Muscle of arm (tissue), 14 donors: ENCODE measurements at places on chromosomes 3 and 15.

DNA sequence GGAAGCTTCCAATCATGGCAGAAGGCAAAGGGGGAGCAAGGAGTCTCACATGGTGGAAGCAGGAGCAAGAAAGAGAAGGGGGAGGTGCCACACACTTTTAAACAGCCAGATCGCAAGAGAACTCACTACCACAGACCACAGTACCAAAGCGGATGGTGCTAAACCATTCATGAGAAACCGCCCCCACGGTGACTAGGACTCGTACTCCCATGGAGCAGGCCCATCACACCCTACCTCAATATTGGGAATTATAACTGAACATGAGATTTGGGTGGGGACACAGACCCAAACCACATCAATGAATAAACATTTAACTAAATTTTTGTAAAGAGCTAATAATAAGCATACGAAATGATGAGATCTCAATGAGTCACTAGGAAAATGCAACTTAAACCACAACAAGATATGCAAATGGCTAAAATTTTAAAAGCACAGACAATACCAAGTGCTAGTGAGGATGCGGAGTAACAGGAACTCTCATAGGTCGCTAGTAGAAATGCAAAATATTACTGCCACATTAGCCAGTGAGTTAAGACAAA, 10.0 kb downstream of the MRPS25 start:
- DNase-seq: no peak

- no peak for DNase-seq
Measured at GRCh38 chr15:39625451-39625850, 44.6 kb downstream of the THBS1 start.

GRCh38 chr3:187046033-187046432, 93.3 kb downstream of the RPL39L start:
- no peak for DNase-seq

DNA sequence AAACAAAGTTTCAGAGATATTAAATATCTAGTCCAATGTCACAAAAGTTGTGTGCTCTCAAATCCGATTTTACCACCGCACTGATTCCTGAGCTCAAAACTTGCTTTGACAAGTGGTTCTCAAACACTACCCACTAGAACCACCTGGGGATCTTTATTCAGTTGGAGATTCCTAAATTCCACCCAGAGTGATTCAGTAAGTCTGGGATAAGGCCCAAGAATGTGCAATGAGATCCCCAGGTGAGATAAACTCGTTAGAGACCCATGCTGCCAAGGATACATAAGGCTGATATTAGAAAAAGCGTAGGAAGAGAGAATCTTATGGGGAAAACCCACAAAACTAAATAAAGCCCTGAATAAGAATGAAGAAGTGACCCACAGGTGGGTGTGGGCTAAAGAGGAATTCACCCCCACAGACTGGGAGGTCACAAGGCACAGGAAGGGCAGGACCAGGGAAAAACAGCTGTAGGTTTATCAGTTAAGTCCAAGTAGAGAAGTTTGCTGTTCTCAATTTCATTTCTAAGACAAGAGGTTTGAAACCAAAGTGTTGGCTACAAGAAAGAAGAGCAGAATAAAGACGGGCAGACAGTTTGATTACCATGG, 11.5 kb upstream of the RPS17 start:
- no peak for DNase-seq

DNA sequence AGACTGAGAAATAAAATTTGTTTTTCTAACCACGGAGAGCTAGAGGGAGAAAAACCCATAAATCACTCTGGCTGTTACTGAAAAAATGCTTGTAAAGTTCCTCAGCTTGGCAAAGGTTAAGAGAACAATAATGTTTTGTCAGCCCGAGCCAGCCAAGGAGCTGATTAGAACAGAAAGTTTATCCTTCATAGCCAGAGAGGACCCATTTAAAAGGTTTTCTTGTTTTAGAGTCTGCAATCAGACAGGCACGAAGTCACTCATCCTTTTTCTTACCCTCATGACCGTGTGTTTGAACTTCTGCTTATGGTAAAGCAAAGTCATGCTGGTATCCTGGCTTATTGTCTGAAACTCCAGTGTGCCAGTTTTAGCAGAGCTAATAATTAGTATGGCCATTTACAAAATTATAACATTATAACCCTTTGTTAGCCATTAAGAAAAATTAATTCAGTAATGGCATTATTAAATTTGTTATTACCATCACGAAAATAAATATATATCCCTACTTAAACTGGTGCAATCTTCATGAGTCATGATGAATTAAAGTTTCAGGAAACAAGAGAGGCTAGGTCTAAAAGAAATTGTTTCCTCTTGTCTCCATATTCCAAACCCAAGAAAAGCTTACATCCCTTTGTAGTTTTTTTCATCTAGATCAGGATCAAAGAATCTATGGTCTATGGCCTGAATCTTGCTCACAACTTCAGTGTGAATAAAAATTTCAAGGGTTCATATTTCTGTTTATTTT, 13.5 kb upstream of the STXBP5L start:
- DNase-seq: no peak

- DNase-seq: no peak
Measured at GRCh38 chr15:64865998-64866520, 24.3 kb downstream of the PLEKHO2 start.

DNA sequence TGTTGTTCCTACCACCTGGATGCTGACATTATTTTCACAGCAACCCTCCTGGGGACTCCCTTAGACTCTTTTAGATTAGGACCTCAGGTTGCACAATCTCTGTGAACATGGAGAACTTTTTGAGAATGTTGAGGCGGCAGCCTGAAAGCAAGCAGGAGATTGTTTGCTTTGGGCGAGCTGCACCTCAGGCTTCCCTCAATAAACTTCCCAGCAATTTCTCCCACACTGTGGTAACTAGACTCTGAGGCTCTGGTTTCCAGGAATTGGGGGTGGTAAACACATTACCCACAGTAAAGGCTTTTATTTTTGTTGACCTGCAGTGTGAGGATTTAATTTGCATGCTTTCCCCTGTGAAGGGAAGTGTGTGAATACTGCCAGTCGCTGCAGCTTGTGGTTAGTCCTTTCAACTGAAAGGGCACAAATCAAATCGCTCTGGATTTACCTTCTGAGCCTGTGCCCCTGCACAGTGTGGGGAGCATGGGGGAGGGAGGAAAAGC, 35.2 kb upstream of the SIAH2 start:
- DNase-seq: no peak

- DNase-seq: no peak
Measured at GRCh38 chr3:56089739-56090138, 378.5 kb downstream of the ERC2 start.

DNA sequence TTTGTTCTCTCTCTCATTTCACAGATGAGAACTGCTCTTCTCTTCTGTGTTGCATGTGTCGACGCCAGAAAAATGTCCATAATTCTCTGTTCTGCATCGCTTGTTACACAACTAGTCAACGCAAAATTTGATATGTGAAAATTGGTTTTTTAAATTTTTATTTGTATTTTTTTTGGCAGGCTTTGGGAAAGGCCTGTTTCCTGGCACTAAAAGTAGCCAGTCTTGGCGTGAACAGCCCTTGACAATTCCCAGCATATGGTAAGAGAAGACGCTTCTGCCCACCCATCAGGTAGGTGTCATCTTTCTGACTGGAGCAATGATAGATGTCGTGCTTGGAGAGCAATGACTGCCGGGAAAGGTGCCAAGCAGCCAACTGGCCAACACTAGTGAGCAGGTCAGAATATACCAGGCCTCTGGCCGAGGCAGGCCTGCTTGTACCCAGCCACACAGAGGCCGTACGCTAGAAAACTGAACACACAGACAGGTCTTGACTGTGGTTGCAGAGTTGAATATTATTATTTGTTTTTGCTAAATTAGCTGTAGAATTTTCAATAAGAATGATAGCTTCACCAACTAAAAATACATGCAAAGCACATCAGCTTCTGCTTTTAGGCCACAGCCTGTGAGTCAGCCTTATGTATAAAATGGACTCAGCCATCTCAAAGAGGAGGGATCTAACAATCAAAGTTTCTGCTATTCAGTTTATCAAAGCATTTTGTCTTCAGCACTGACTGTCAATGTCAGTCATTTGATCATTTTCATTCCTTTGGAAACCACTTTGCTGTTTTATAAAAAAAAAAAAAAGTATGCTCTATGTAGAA, 837.5 kb downstream of the MCTP2 start:
- DNase-seq: no peak

DNA sequence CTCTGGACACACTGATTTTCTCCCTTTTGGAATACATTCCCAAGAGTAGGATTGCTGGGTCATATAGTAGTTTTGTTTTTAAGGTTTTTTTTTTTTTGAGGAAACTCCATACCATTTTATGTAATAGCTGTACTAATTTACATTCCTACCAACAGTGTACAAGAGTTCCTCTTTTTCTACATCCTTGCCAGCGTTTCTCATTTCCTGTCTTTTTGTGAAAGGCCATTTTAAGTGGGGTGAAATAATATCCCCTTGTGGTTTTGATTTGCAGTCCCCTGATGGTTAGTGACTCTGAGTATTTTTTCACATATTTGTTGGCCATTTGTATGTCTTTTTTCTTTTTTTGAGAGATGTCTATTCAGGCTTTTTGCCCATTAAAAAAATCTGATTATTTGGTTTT, 1205.5 kb downstream of the ROBO1 start:
- no peak for DNase-seq

DNA sequence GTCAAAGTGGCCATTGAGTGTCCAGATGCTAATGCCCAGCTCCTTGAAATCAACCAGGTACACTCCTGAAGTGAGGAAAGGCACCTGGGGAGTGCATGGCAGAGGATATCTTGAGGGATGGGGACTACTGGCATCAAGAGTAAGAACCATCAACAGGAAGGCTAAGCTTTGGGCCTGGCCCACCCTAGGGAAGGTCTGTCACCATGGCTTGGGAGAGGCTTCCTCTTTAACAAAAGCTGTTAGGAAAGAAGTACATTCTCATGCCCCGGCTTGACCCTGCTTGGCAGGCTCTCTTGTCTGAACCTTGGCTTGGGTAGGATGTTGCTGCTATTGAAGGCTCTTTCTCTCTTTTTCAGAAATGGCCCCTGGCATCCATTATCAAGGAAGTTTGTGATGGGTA, 43.7 kb upstream of the TUBGCP5 start:
- DNase-seq: no peak

GRCh38 chr3:187011915-187012314, 81.6 kb downstream of the ST6GAL1 start:
- no peak for DNase-seq

- DNase-seq: no peak
Measured at GRCh38 chr15:56248311-56248992, 4.8 kb upstream of the RFX7 start.

DNA sequence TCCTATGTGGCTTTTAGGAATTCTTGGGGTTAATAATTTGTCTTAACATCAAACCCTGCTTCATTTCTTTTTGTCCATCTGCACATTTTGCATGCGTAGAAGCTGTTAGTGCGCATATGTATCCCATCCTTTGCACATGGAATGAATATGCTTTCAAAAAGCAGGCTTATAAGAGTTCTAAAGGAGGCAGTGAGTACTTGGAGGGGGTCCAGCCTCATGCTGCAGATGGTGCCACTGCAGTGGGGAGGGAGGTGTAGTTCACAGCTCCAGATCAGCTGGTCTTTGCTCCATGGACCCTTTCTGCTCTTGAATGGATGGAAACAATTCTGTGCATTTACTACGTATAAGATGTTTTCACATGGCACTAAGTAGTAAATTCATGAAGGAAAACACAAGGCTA, 20.7 kb upstream of the SSR3 start:
- no peak for DNase-seq

- DNase-seq: no peak
Measured at GRCh38 chr15:37246856-37247255, 146.5 kb upstream of the MEIS2 start.

DNA sequence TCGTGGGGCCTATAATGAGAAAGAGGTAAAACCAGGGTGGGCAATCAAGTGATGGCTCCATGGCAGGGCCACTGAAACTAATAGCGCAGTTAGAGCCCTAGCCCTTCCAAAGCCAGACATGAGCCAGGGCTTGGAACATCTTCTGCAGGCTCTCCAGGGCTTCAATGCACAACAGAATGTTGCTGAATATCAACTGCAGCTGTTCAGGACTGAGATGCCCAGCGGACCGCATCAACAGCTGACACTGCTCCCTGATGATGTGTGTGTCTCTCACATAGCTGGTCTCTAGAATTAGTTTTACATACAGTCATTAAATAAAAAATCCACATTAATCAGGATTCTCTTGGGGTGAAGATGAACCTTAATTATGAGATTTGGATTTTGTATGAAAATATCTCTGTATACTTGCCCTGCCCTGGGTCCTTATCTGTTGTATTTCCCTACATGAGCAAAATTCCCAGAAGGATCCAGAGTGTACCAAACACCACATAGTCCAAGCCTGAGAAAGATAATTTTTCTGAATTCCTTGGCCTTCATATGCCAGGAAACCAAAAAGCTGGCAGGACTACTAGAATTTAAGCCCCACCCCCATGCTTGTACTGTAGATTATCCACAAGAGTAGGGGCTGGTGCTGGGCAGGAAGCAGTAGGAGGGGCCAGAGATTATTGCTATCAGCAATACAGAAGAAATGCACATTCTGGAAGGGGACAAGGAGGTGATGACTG, 7.7 kb upstream of the GOLGB1 start:
- DNase-seq: no peak

DNA sequence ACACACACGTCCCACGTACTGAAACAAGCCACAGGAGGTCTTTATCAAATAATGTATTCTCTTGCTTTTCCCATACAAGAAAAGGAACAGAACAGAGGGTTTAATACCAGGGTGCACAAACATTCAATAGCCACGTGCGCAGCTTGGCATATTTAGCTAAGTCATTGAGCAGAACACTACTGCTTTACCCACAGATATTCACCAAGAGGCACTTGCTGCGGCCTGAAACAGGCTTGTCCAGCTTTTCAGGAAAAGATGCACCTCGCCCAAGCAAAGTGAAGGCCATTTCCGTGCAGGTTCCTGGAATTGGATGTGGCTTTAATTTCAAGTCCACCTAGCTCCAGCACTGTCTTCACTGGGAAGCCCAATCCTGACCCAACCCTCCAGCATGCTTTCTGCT, 17.6 kb downstream of the ZDHHC3 start:
- DNase-seq: no peak

DNA sequence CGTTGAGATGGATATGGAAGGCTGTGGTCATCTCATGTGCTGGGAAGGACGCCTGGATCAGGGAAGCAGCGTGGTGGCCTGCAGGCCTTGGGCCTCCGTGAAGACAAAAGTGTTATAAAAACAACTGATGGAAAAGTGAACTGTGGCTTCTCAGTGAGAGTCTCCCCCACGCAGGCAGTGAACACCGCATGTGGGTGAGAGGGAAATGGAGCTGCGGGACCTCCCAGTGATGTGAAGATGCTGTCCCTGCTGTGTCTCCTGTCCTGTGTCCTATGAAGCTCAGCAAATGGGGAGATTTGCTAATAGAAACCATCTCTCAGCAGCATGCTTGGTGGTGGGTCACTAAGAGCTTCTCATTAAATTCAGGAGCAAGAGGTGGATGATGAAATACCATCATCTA, 25.1 kb downstream of the NSMCE3 start:
- DNase-seq: no peak

- DNase-seq: no peak
Measured at GRCh38 chr3:146903927-146904326, 298.8 kb upstream of the PLSCR5 start.

DNA sequence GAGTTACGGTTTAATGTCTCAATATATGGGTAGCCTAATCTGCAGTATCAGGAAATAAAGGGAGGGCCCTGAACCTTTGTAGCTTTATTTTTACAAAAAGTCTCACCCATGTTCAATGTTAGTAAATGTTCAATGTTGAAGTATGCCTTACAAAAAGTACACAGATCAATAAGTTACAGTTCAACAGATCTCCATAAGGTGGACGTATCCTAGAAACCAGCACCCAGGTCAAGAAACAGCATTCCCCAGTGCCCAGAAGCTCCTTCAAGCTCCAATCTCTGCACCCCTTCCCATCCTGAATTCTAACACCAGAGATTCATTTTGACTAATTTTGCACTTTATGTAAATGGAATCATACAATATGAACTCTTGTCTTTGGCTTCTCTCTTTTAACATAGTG, 31.3 kb downstream of the COLQ start:
- no peak for DNase-seq
